Cardiac septum (tissue), 1 donor: ENCODE measurements at places on chromosomes 2 and 18.

DNA sequence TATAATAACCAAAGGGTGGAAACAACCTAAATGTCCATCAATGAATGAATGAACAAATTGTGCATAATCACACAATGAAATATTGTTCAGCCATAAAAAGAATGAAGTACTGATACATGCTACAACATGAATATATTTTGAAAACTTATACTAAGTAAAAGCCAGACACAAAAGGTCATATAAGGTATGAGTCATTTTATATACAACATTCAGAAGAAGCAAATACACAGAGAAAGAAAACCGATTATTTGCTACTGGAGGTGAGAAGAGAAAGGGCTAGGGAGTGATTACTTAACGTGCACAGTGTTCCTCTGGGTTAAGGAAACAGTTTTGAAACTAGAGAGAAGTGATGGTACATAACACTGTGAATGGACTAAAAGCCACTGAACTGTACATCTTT lies 105.3 kb downstream of the GORASP2 start:
- no peak for DNase-seq

- DNase-seq = no peak
Measured at GRCh38 chr18:38940863-38941531, 1375.4 kb upstream of the CELF4 start.

DNA sequence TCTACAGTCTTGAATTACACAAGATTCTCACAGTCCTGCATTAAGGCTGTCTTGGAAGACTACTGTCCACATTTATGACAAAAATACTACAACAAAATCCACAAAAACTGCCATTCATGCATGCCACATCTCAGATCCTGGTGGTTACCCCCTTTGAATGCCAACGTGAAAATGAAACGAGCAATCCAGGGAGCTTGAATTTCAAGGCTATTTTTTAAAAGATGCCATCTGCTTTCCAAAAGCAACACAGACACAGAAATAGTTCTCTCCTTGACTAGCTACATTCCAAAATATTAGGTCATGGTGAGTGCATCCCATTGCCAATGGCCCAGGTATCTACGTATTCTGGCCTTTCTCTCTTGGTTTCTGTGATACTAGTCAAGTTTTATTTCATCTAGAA lies 36.3 kb downstream of the IRS1 start:
- DNase-seq = no peak

DNA sequence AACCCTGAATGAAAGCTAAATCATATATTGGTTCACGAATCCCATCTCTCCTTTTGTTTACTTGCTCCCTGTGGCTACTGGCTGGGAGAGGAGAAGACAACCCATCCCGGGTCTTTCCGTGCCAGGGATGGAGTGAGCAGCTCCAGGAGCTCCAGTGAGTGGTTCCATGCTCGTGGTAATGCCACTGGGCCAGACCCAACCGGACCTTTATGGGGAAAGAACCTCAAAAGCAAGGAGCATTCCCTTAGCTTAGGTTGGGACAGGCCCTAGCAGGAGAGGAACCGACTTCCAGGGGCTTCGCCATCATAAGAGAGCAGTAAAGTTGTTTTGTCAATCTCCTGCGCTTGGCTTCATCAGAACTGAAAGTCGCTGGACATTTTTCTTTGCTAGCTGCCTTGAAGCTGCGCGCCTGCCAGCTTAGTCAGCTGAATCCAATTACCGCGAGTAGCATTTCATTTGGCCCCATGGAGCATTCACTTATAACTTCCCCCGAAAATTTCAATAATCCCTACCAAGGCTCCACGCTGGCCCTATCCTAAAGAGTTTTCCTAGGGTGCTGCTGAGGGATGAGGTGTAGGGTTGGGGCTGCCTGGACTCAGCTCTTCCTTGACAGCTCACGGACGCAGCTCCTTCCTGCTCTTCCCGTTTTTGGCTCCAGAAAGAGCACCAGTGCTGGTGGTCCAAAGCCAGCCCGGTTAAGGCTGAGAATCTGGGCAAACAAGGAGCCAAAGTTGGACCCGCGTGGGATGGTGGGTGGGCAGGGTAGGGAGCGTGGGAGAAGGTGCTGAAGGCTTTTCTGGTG lies 4.9 kb downstream of the HOXD3 start:
- DNase-seq = no peak

DNA sequence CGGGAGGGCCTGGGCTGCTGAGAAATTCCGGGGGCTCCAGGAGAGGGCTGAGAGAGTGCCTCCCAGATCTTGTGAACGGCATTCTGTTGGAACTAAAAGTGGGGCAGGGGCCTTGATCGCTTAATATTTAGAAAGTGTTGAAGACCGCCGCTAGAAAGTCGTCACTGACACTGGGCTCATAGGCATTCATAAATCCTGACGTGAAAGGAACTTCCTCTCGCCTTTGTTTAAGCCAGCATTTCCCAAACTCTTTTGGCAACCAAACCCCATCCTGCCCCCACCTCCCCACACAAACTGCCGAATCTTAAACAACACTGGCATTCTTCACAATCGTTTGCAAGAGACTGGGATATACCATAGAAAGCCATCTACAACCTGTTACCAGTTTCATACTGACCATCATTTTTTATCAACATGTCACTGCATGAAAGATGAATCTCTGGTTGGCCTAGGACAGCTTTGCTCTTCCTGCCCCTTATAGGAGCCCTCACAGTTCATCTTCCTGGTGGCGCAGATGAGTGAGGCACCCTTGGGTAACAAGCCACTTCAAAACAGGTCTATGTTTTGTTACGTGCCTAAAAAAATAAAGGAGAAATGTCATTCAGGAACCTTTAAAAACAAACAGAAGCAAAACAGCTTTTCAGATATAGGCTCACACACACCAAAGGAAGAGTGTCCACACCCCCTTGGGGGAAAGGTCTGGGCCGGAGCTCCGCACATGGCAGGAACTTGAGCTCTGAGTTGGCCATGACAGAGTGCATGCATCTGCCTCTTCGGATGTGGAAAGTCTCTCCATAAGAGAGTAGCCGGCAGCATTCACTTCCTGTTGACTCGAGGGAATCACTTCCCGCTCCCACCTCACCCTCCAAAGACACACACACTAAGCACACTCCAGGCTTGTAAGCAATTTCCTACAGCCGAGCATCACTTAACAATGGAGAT lies 13.0 kb downstream of the MTERF4 start:
- no peak for DNase-seq
